ENCODE measurements at places on chromosomes 12 and 14.

DNA sequence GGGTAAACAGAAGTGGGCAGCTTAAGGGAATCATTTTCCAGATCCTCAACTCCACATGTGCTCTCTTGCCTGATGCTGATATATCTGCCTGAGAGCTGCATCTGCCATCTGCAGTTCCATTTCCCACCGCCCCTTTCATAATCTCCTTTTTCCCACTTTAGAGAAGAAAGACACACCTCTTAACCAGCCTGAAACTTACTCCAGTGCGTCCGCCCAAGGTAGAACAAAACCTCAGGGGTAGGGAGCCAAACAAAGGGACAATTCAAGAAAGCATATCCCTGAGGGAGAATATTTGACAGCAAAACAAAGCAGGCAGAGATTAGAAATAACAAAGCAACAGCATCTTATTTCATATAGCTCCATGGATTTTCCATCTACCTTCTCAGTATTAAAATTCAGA is 4.3 kb downstream of the MDM1 start:
- no peak for DNase-seq

- DNase-seq = no peak
Observed at GRCh38 chr12:70049596-70050360, 193.5 kb upstream of the CNOT2 start.

GRCh38 chr12:71417181-71417580 is 22.4 kb upstream of the LGR5 start:
- no peak for DNase-seq

GRCh38 chr12:94762943-94763342 is 112.6 kb upstream of the TMCC3 start:
- DNase-seq = no peak

- DNase-seq = no peak
Observed at GRCh38 chr12:8648576-8649205, 13.9 kb downstream of the MFAP5 start.

DNA sequence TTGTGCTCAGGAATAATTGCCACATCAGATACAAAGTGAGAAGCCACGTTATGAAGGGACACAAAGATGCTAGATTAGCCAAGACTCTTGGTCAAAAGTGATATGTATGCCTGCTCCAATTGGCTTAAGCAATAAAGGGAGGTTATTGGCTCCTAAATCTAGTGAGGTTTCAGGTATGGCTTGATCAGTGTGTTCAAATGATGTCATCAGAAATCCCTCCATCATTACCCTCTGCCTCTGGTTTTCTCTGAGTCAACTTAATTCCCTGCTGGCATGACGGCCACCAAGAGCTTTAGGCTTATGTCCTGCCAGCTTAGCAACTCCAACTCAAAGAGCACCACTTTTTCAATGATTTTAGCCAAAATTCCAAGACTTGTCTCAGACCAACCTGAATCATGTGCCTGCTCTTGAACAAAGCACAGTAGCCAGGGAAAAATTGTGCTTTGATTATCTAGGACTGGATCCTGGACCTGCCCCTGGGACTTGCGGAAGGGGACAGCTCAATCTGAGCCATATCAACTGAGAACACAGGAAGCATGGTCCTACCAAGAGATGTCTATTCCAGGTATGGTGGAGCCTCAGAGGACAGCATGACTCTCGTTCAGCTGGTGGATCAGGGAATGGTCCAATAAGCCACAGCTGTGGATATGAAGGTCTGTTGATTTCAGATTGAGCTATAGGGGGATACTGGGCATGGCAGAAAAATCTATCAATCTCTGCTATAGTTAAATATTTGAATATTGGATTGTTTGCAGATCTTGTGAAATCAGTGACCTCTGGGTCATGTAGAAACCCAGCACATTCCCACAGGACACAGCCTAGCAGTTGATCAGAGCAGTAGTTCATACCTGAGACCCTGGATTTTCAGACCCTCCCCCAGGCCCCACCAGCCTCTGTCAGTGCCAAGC is 16.1 kb upstream of the P2RX7 start:
- DNase-seq = no peak

GRCh38 chr12:5554711-5555110 is 122.8 kb downstream of the NTF3 start:
- peak; percentile 71 for DNase-seq

- DNase-seq = no peak
Observed at GRCh38 chr14:95402176-95402575, 82.5 kb upstream of the CLMN start.

DNA sequence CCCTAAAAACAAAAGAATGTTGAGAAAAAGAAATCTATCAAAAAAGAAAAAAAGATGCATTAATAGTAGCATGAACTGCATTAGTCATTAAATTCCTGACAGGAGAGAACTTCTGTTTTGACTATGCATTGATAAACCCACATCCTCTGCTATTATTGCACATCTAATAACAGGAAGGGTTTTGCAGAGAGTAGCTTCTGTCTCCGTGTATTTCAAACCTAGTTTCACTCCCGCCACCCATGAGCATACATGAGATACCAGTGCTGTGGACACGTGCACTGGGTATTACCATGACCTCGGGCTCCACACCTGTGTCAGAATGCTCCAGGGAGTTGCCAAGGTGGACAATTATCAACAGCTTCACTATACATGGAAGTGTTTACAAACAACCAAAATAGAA is 449.1 kb upstream of the SOX5 start:
- no peak for DNase-seq

DNA sequence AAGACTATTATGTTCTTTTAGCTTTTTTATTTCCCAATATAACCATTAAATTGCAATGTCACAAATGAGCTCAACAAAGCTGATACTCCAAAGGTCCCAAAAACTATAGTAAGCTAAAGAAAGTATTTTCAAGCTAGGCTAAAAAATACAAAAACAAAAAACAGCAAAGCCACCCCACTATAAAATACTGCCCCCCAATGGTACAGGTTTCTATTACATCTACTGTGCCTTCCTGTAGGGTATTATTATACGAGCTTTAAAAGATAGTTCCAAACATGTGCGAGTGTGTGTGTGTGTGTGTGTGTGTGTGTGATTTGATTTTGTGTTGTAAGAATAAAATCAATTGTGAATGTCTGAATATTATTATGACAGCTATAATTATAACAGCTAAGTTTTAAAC is 1.1 kb downstream of the IFNG start:
- DNase-seq = peak; percentile 1
